ENCODE measurements at places on chromosomes 3 and 15.

GRCh38 chr15:51335538-51336410, 2.6 kb downstream of the CYP19A1 start:
- no peak for DNase-seq

- DNase-seq, result no peak
Observed at GRCh38 chr15:92336419-92336987, 57.2 kb upstream of the ST8SIA2 start.

DNA sequence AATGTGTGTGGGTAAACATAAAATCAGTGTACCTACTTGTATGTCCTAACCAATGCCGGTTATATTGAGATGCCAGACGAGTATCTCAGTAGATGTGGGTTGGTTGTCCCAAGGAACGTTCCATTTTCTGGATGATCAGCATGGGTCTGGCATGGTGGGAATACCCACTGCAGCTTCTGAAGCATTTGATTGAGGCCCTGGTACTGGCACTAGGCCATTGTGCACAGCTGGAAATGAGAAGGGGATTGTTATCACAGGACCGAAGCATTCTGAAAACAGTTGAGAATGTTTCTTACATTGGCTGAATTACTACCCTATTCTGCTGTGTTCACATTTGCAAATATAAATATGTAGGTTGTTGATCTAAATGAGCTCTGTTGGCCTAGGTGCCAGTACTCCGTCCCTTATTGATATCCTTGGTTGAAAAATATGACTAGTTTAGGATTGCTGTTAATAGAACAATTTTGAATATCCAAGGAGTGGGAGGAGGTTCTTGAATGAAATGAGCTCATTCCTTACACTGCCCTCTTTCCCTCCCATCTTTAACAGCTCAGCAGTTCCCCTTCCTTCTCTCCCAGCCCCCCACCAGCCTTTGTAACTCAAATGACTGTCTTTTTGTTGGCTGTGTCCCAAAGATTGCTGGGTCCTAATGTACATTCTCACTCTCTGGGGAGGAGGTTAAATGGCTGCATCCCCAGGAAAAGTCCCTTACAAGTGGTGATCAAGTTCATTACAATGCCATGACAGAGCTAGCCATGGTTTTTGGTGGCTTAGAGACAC, 293.3 kb upstream of the TPM1 start:
- no peak for DNase-seq

GRCh38 chr3:156291272-156292123, 171.1 kb downstream of the KCNAB1 start:
- no peak for DNase-seq

- DNase-seq, result no peak
Observed at GRCh38 chr15:50333229-50333628, 21.8 kb downstream of the GABPB1 start.

DNA sequence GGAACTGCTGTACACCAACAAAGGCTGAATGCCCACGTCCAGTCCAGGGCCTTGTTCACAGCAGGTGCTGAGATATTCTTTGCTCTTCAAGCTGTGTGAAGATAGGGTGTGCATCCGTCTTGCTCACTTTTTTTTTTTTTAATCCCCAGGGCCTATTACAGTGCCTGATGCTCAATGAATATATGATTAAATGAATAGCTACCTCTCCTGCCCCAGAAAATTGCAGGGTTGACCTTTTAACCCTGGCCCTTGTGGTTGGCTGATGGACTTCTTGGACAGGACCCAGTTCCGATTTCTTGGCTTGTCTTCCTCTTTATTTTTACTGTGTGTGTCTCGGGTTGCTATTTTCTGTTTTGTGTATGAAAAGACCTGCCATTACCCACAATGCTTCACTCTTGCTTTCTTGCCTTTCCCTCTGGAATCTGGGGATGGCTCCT, 2.9 kb upstream of the FYTTD1 start:
- no peak for DNase-seq

GRCh38 chr3:124552224-124552623, 178.0 kb upstream of the UMPS start:
- no peak for DNase-seq

GRCh38 chr3:127389913-127390312, 102.1 kb upstream of the PRR20G start:
- DNase-seq, result no peak

GRCh38 chr3:54772746-54773145, 155.1 kb downstream of the LRTM1 start:
- no peak for DNase-seq

DNA sequence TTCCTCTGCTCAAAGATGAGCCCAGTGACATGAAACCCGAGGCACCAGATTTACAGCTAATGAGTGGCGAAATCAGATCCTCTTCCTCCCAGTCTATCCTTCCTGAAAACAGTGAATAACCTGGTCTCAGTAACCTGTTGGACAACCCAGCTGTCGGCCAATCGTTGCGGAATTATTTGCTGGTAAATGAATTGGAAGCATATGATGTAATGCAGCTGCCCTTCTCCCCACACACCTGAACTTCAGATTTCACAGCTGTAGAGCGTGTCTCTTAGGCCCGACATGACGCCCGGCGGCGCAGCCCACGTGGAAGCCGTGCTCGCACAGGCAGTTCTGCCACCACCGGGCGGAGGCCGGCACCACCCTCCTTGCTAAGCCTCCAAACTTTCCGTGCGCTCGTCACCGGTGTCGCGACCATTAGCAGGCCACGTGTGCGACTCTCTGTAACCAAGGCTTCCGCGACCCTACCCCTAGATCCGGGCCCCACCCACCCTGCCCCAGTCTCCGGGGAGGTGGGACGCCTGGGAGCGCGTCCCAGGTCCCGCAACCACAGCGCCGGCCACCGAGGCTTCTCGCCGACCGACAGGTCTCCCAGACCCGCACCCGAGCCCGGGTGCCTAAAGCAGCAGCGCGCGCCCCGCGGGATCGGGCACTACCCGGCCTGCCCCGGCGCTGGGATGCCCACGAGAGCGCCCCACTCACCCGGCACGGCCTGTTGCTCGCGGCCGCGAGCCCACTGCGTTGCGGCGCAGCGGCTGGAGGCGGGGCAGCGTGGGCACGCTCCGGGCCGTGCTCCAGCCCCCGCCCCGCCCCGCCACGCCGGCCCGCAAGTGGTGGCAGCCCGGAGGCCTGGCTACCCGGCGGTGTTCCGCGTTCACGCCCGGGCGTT, at the start of gene RIOX2:
RIOX2 (minus strand) TSS at position 753 of the 889 bp plus-strand sequence. CDS start 4,838 bp downstream, outside the sequence.
- no peak for DNase-seq

DNA sequence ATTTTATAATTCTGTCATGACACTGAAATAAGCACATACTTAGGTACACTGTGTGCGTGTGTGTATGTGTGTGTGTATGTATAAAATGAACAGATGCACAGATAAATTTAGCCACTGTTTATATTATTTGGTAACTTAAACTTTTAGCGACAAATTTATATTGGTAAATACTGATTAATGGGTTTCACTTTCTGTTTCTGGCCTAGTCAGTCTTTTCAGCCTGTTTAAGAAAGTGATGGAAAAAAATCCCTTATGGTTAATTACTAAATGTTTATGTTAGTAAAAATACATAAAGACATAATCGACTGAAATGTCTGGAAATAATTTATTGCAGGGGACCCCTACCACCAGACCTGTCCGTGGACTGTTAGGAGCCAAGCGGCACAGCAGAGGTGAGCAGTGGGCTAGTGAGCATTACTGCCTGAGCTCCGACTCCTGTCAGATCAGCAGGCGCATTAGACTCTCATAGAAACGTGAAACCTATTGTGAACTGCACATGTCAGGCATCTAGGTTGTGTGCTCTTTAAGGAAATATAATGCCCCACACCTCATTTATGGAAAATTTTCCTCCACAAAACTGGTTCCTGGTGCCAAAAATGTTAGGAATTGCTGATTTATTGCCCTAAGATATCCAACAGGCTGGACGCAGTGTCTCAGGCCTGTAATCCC, 717.4 kb downstream of the SI start:
- DNase-seq, result no peak

DNA sequence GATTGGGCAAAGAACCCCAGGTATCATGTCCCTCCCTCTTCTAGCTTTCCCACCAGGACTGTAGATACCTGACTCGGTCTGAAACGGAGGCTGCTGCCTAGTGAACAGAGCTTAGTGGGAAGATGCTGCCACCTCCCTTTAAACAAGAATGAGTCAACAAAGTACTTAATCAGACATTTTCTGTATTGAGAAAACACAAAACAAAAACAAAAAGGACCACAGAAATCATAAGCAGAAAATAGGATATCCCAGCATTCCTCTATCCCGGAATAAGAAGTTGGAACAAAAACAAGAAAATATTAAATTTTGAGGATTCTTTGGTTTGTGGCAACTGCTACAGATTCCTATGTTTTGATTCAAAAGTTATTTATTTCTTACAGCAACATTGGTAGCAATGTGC, 51.7 kb upstream of the COL8A1 start:
- DNase-seq, result no peak

DNA sequence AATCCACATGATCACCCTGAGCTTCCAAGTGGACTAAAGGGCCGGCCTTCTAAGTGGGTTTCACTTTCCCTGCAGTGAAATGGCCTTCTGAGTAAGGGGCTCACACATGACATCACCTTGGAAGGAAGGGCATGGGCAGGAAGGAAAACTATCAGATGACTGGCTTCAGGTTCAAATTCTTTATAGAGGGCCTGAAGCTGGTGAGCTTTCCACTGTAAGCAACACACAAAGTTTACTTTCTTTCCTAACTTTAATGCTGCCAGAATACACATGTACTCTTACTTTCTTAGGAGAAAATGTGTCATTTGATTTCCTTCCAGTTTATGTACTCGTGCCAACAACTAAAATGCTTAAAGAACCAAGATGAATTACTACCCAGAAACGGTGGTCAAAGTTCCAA, 475.6 kb downstream of the FOXP1 start:
- DNase-seq, result no peak

DNA sequence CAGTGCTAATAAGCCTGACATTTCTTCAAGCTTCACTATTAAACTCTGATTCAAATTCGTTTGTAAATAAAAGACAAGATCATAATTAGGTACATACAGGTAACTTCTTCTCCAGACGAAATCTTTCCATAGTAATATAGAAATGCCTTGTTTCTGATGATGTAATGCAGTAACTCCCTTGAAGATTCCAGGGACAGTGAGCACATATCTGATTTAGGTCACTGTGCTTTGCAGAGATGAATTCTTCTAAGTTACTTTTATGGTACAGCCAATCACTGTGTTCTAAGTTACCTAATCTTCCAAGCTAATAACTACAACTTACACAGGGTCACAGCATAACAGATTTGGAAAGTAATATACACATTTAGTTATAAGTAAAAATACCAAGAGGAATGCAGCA, 27.6 kb downstream of the SLC4A7 start:
- no peak for DNase-seq

DNA sequence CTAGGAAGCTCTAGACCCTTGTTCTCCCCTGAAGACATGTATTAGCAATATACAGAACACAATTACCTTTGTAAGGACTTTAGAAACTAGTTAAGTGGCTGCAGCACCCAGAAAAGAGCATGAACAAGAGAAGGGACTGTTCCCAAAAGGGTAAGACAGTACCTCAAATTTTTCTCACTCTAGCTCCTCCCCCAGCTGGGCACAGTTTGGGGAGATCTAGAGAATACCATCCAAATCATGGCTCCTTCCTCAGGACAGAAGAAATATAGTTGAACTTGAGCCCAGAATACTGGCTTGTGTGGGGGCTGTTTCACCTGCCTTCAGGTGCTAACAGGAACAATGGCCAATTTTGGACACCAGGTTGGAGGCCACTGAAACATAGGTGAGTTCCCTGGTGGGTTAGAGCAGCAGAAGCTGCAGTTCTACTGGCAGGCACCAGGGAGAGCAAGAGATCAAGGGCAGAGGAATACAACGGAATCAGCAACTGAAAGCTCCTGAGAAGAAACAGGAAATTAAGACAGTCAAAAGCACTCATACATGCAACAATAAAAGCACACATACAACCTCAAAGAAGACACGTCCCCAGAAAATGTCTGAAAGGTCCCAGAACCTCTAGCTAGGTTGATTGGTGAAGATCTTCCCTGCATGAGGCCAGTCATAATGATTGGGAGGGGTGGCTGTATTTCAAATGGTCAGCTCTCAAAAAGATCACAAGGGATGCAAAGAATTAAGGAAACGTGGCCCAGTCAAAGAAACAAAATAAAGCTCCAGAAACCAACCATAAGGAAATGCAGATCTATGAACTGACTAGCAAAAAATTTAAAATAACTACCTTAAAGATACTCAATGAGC, 104.9 kb upstream of the ASB14 start:
- DNase-seq, result no peak

DNA sequence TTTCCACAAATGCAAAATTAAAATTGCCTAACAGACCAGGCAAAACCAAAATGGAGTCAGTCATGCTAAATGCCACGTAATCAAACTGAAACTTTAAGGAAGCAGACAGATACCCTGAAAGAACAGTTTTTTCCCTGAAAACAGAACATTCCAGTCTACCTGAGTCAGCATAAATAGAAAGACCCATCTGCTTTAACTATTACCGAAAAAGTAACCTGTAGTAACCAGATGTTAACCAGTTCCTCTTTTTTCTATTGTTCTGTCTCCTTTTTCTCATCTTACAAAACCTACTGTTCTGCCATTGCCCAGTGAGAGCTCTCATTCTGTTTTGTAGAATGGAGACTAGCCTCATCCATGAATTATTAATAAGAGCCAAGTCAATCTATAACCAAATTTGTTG, 286.0 kb downstream of the CACNA2D3 start:
- no peak for DNase-seq

- DNase-seq, result no peak
Observed at GRCh38 chr15:48447058-48447457, 115.8 kb downstream of the DUT start.

- no peak for DNase-seq
Observed at GRCh38 chr3:9745521-9745920, 4.2 kb upstream of the OGG1 start.

DNA sequence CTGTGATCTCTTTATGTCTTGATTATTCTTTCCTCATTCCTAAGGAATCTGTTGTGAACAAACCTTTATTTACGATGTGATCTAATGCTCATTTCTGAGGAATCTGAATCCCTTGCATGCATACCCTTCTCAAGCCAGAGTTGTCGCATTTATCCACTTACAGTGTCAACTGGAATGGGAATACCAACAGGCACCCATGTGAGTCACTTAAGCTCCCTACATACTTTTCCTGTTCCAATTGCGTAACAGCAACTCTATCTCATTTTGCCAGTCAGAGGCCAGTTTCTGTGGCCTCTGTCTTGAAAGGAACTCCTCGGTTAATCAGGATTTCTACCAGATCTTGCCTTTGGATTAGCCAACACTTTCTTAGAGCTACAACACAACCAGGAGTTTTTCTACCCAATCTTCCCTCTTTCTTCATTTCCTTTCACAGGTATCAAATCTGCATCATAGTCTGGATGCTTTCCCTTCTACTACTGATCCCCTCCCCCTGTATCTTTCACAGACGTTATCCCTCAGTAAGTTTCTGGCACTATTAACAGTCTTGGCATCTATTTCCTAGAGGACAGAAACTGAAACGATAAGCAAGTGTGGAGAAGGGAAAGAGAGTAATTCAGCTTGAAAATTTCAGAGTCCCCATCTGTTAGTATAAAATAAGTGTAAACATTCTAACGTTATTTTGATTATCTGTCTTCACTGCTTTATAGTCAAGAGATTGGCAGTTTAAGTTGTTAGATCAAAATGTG, 66.8 kb upstream of the BCHE start:
- no peak for DNase-seq

- DNase-seq, result no peak
Observed at GRCh38 chr15:81256916-81257315, 60.2 kb downstream of the IL16 start.

- no peak for DNase-seq
Observed at GRCh38 chr3:185968168-185968567, 30.4 kb upstream of the TRA2B start.
